Stimulated activated CD8-positive, alpha-beta memory T cell treated with anti-CD3 and anti-CD28 coated beads, Interleukin-4, amount 100 ng/mL, for 4 hours (primary cell): ENCODE measurements at places on chromosomes 4 and X.

DNA sequence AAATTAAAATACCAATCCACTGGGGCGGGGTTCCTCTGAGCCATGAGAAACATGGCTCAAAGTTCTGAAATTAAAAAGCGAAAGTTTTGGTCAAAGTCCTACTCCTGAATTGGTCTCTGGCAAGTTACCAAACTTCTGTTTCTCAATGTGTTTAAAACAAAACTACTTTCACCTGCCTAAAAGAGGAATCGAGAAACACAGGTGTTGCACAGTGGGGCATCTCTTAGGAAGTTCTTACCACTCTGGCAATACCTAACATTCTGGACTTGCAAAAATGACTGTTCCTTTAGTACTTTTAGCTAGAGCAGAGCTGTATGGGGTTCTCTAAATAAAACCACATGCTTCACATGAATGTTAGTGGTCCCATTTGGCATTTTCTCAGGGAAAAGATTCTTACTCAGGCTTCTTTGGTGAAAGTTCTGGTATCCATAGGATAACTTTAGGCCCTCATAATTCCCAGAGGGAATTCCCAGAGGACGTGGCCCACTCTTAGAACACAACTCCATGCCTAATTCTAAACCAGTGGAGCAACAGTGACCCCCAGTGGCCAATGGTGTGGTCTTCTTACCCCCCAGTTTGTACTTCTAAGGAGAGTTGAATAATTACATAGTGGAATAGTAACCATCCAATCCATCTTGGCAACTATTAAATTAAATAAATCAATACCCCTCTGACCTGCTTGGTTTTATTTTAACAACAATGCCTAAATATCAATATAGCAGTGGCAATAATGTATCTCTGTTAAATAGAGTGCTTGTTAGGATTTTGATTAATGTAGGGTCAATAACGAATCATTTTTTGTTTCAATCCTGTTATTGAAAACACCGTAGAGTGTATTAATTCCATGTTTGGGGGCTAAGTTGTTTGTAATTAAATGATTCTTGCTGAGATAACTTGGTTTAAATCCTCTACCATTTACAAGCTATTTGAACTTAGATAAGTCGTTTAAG, 21.9 kb downstream of the BMP3 start:
- no peak for DNase-seq

DNA sequence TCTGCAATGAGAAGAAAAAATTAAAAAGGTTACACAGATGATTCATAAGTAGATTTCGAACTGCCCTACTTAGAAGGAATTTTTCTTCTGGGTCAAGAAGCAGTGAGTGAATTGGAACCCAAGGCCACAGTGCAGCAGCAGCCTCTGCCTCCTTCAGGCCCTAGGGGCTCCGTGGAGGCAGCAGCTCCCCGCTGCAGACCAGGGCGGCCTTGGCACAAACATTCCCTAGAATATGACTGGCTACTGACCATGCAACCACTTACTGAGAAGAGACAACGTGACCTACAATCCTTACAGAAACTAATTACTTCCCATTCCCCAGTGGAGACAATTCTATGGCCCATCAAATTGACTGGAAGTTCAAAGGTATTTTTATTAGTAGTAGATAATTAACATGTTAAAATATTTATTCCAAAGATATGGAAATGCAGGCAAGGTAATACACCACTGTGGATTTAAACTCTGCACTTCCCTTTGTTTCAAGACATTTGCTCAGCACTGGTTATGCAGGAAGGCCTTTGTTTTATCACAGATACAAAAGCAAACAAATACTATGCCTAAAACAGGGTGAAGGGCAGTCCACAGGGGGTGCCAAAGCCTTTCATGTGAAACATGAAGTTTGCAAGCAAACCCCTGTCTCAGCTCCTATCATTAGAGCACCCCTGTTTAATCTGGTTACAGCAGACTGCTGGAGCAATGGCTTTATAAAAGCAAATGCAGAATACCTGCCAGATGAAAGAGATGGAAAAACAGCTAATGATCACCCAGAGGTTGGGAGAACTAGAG, 59.2 kb downstream of the PCDH19 start:
- no peak for DNase-seq

DNA sequence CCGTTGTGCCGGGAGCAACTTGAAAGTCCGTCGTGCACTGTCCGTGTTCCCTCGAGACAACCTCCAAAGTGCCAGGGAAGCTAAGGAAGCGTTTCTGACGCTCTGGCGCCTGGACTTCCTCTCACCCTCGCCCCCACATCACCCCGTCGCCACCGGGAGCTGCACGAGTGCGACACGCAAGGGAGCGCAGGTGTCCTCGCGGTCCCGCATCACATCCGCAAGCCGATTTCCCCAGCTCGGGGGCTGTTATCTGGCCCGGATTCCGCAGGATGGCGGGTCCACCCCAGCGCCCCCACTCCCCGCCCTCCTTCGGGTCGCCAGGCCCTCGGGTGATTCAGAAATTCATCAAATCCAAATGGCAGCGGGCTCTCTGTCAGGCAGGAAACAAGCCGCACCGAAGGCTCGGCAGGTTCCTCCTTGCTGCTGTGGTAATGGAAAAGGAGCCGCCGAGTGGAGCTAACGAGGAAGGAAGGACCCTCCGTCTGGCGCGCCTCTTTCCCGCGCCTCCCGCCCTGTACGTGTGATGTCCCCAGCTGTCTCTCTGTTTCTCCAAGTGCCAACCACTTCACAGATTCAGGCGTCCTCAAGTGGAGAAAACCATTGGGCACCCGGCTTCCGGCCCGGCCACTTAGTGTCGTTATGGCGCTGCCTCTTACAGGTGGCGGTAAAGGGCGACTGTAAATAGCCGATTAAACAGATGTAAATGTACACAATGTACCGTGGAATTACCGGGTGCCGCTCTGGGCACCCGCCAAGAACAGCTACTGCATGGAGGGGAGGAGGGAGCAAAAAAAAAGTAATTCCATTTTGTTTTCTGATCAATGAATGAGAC, 921 bp upstream of the SETD7 start:
- peak; percentile 19 for DNase-seq

GRCh38 chr4:113447061-113447460, 314.5 kb downstream of the CAMK2D start:
- DNase-seq, result no peak

- DNase-seq, result no peak
These were observed 29.1 kb downstream of the FHL1 start for GRCh38 chrX:136176399-136176825.

DNA sequence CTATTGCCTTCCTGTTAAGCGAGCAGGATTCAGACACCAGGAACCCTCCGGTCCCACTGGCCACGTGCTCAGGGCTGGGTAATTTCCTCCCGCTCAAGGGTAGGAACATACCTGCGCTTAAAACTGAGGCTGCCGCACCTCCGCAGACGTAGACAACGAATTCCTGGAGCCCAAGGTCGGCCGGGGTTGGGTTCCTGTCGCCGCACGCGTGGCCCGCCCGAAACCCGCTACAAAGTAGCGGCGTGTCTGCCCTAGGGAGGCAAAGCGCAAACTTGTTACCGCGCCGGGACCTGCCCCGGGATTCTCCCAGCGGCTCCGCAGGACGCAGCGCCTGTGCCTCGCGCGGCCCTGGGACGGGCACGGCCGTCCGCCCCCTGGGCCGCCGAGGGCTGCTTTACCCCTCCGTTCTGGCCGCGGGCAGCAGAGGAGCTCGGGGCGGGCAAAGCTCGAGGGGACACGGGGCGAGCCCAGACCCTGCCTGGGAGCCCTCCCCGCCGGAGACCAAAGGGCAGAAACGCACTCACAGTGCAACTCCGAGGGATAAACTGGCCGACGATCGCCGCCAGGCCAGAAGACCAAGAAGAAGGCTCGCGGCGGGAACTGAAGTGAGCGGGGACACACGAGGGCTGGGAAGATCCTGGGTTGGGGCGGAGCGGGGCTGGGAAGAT, at the start of gene ERVMER34-1:
ERVMER34-1 (minus strand) TSS at position 607 of the 668 bp plus-strand sequence. CDS start 5,905 bp downstream, outside the sequence.
- DNase-seq, result no peak

DNA sequence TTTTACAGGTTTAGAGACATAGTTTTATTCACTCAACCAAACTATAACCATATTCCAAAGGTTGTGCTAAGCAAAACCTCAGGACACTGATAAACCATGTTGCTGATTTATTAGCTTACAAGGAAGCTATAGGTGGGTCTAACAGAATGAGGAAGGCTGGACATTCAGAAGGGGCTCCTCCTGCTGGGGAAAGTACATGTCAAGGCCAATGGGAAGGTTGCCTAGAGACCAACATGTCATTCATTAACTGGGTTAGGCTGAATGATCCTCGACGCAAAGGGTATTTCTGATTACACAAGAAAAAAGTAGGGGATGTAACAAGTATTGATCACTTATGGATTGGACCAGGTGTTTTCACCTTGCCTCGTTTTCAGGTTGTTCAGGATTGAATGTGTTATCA, 30.3 kb downstream of the SLC10A6 start:
- DNase-seq, result no peak

GRCh38 chrX:21616386-21616785, 41.7 kb downstream of the KLHL34 start:
- no peak for DNase-seq

- no peak for DNase-seq
These were observed 44.3 kb downstream of the BMPR1B start for GRCh38 chr4:94802091-94802490.

DNA sequence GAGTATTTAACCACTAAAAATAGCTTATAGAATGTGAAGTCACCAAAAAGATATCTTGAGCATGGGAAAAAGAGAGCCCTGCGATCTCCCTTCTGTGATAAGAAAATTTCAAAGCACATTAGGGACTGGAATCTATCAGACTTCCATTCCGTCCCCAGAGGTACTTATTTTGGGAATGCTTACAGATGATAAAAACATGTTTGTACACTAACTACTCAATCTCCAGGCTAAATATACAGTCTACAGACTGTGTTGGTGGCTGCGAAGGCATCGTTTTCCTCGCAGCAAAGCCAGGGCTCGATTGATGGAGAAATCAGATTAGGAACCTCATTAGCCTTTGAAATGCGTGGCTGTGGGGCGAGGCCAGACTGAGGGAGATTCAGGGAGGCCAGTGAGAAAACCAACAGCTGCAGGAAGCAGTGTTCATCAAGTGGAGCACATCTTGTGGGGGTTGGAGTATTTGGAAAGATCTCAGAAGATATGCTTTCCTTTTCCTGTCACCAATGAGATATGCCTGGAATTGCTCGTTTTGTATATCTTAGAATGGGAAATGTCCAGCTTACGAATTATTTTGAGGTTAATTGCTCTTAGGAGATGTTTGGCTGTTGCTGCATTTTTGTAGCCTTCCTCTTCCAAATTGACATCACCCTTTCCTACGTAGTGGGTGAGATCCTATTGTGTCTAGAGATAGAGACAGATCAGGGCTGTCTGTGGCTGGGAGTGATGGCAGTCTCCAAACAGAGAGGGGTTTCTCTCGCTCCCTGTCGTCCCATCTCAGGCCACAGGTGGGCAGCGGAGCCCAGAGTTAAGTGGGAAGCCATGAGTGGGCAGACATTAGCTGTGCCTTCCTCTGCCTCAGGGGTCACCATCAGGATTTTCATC, 224.9 kb upstream of the FAT1 start:
- no peak for DNase-seq

DNA sequence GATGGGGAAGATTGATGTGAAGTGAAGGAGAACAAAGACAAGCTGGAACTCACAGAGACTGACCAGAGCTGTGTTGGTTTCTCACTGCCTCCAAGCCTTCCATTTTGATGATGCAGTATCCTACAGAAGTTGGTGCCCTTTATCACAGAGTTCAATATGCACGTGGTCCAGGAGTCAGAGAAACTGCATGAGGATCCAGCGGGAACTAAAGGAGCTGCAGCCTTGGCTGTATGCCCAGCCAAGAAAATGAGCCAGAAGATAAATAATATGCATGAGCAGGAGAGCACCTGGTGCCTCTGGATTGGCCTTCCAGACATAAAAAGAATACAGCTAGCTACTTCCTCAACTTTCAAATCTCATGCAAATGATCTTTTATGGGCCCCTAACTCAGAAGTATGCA, 44.3 kb upstream of the DCLK2 start:
- no peak for DNase-seq

DNA sequence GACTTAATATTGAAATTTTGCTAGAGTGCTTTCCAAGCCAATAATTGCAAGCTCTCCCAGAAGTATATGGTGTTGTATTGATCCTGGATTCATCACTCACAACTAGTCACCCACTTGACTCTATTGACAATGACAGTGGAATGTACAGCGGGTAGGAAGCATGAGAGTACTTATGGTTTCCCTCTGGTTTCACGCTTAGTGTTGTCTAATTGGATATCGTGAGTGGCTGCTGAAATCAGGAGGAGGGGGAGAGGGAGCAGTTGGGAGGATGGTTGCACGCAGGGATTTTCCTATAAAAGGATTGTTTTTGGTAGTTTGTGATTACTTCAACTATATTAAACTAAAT, 1819.5 kb upstream of the TENM3 start:
- no peak for DNase-seq

GRCh38 chr4:168167714-168168284, 75.5 kb downstream of the ANXA10 start:
- no peak for DNase-seq

DNA sequence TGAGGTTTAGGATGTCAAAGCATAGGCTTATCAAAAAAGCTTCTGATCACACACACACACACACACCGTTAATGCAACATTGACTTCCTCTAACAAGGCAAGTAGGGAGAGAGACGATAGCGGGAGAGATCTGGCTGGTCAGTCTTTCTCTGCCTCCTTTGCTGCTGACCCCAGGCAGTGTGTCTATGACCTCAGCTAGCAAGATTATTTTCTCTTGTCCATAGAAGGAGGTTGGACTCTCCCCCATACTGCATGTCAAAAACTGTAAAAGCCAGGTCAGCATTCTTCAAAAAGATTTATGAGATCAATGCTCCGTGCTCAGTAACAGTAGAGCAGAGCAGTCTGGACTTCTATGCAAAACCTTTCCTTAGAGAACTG, 63.5 kb upstream of the PGM2 start:
- DNase-seq, result no peak

- DNase-seq, result no peak
These were observed 73.3 kb downstream of the NCAPG start for GRCh38 chr4:17884063-17884462.

DNA sequence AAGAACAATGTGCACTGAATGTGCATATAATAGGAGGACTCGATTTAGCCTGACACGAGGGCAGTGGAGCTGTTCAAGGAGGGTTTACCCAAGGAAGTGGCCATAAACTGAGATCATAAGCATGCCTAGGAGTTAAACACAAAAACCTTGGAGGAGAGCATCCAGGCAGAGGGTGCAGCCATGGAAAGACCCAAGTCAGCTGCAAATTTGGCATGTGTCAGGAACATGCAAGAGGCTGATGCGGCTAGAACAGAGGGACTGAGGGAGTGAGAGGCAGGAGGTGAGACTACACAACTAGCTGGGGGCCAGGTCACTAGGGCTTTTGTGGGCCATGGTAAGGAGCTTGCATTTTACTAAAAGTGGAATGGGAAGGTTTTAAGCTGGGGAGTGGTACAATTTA, 55.6 kb downstream of the PRPS1 start:
- no peak for DNase-seq
